ENCODE measurements at places on chromosomes 6 and 20.

DNA sequence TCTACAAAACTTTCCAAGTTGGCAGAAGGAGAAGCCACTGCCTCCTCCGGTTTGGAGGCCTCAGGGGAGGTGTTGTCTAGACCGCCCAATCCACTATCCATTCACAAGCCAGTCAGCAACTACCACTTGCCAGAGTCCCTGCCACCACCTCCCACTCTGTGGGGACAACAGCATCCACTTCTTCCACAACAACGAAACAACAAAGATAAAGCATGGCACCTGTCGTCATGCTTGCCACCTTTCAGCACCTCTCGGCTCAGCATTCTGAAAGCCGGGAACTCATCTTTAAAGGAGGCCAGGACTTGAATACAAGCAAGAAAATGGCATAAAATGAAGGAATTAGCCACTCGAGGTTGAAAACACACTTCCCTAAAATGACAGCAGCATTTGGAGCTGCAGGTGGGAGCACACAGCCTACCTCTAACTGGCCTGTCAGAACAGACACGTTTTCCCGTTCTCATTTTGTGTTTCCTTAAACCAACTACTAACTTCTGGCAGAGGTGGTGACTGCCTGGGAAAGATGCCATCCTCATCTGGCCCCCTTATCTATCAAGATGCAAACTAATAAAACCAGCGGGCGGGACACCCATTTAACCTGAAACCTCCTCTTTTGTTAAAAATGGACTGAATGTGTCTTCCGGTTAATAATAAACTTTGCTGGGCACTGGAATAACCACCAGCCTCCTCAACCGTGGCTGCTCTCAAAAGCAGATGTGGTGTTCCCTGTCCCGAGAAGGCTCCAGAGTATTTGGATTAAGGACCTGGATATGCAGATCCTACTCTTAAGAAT is 21.7 kb downstream of the YTHDF1 start:
- DNase-seq: no peak

- peak; percentile 40 for DNase-seq
These were observed 264.3 kb upstream of the PLN start for GRCh38 chr6:118283766-118284165.

GRCh38 chr6:20058912-20059311 is 153.4 kb downstream of the MBOAT1 start:
- DNase-seq: no peak

DNA sequence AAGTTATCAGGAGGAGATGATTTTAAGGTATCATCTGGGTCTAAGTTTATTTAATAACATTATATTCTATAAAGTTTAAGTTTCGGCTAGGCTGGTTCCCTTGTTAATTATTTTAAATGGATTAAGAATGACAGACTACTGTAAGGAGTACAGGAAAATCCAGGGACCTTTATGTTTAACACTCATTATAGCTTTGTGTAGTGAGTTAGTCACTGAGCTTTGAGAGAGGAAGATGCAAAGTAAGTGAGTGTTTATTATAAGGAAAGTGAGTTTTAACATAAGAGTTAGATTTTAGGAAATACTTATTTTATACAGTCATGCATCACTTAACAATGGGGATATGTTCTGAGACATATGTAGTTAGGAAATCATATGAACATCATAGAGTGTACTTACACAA is 485.5 kb downstream of the MMUT start:
- no peak for DNase-seq

GRCh38 chr6:132843316-132844035 is 29.1 kb downstream of the RPS12 start:
- no peak for DNase-seq

DNA sequence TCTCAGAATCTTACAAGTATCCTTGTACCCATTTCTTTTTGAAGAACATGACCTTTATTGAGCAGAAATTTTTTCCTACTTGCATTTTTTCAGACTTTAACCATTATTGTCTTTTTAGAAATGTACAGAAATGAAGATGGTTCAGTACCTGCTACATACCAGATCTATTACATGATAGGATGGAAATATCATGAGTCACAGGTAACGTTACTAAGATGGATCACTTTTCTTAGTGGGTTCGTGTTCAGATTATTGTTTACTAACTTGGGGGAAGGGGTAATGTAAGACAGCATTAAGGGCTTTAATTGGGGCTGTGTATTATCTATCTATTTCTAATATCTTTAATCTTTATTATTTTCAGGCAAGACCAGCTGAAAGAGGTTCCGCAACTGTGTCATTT is 31.9 kb downstream of the NDUFAF5 start:
- DNase-seq: no peak

GRCh38 chr20:34834459-34834893 is 9.0 kb upstream of the NCOA6 start:
- no peak for DNase-seq

- no peak for DNase-seq
These were observed 26.9 kb upstream of the FUCA2 start for GRCh38 chr6:143538374-143538773.

DNA sequence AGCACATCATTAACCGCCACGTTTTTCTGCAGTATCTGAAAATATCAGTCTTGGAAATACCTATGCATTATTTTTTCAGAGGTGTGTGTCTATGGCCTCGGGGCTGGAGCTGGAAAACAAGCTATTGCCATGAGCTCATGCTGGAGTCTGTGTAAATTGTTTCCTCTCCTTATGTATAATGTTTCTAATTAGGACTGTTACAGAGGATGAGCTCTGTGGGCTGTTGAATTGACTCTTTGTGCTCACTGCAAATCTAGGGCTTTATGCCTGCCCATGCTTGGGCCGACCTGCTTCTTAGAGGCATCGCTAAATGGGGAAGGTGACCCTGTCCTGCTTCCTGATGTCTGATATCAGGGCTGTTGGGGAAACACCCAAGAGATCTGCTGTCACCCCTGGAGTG is 80.8 kb upstream of the SLC22A16 start:
- DNase-seq: no peak

DNA sequence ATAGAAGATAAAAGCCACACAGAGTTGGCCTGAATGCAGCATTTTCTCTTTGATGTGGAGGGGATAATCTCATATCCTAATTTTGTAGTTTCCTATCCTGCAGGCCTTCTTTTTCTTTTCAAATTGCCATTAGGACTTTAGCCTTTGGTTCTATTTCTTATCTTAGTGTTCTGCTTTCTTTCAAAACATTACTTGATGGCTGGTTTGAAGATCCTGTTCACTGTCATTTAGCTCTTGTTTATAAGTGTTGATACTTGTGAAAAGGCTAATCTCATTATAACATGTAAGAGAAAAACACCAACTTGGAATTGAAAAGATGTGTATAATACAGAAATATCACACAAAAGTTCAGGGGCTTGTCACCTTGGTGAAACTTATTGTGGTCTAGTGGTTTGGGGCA is 54.6 kb upstream of the PKIB start:
- DNase-seq: no peak

GRCh38 chr20:44291754-44292153 is 19.2 kb downstream of the FITM2 start:
- no peak for DNase-seq

- no peak for DNase-seq
These were observed 4.6 kb downstream of the MAD2L1BP start for GRCh38 chr6:43639984-43640800.

GRCh38 chr6:95802978-95803377 is 212.8 kb upstream of the FUT9 start:
- no peak for DNase-seq

Measured in CD4-positive, alpha-beta T cell (primary cell).